ENCODE measurements at places on chromosomes 1 and 21.

DNA sequence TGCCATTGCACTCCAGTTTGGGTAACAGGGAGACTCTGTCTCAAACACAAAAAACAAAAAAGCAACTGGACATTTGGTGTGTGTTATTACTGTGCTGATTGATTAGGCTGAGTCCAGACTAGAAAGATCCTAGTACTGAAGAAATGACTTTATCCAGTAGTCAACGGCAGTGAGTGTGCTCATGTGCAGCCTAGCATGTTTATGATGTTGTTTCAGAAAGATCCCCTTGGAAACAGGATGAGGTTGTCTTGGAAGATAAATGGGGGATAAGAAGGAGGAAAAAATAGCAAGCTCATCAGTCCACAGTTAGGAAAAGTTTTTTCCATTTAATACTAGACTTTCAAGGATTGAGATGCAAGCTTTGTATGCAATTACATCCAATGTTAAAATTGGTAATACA is 14.3 kb downstream of the RUSC1 start:
- DNase-seq, result no peak

- no peak for DNase-seq
Measured at GRCh38 chr1:67013573-67013972, 40.4 kb downstream of the SLC35D1 start.

DNA sequence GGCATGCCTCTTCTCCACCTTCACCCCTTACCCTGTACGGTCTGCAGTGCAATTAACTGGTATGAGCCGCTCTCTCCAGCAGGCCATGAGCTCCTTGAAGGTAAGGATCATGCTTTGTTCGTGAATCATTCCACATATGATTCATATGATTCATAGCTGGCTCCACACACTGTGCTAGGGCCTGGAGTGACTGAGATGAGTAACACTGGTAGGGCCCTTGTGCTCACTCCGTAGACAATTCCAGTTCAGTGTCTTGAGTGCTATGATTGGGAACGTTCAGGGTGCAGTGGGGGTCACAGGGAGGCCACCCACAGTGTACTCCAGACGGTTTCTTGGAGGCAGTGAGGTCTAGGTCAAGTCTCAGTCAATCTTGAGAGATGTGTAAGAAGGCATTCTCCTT is 239.8 kb downstream of the LMX1A start:
- no peak for DNase-seq

- no peak for DNase-seq
Measured at GRCh38 chr1:165525708-165526107, 18.1 kb upstream of the LRRC52 start.

GRCh38 chr1:231241750-231242149 is 738 bp downstream of the GNPAT start:
- DNase-seq, result no peak

- DNase-seq, result no peak
Measured at GRCh38 chr21:42272109-42272962, 42.9 kb downstream of the TFF3 start.

- no peak for DNase-seq
Measured at GRCh38 chr21:37792046-37792445, 124.2 kb downstream of the KCNJ6 start.
